ENCODE measurements at places on chromosomes 7 and 10.
A peak's percentile ranks its signal among the peaks of the same experiment; 100 is the strongest.

- no peak for DNase-seq
Measured at GRCh38 chr7:101241443-101242349, 3.2 kb downstream of the FIS1 start.

- peak; percentile 47 for DNase-seq
Measured at GRCh38 chr10:110556969-110557601, 10.4 kb upstream of the SMC3 start.

DNA sequence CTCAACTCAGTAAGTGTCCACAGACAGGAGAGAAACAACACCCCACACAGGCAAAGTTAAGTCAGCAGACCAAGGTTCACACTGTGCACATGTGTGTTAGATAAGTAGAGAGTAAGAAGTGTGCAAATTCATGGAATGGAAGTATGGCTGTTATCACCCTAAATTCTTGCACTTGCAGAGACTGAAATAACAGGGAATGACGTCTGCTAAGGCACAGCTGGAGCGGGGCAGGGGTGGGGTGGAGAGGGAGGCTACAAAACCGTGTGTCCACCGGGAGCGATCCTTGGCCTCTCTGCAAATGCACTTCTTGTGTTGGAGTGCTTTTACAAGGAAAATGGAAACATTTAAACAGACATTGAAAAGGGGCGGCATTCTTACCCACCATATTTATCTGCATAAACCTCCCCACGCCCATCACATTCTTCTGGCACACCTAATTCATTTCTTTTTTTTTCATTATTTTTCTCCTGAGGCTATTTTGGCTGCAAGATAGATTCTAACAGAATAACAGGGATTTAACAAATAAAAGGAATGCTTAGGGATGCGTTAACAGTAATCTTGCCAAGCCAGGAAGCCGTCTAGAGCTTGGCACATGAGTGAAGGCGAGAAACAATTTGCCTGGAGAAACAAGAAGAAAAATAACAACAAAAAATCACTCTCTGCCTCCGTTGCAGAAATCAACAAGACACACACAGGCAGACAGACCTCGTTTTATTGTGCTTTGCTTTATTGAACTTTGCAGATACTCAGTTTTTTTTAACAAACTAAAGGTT, 30.1 kb downstream of the TNS3 start:
- no peak for DNase-seq

- no peak for DNase-seq
Measured at GRCh38 chr10:121594076-121594475, 4.2 kb downstream of the FGFR2 start.

DNA sequence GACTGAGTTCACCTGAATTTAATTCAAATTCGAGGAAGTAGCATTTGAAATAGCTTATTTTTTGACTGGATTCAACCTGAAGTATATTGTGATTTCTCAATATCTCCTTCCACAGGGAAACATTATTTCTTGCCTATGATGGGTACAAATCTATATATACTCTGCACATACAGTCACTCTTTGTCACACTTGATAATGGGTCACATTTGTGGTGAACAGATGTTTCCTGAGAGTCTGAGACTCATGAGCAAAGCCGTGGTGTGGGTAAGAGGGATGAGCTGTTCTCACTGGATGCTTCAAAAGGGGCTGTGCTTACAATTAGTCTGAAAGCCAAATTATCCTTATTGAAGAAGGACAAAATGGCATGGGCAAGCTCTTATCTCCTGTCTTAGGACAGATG, 18.0 kb upstream of the TBXAS1 start:
- DNase-seq, result no peak

DNA sequence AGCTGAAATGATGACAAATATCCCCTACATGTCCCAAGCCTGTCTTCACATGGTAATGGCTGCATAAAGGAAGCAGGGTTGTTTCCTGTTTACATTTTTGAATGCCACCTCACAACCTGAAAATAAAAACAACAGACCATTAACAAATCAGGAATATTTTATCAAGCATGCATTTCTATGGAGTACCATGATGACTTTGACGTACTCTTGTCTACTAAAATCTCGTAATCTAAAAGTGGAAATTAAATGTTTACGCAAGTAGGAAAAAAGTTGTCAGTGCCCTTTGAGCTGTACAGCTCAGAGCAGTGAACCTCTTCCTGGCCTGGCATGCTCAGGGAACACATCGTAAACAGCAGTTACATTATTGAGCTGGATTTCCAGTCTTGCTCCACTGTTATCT, 194.1 kb downstream of the INHBA start:
- DNase-seq, result no peak

DNA sequence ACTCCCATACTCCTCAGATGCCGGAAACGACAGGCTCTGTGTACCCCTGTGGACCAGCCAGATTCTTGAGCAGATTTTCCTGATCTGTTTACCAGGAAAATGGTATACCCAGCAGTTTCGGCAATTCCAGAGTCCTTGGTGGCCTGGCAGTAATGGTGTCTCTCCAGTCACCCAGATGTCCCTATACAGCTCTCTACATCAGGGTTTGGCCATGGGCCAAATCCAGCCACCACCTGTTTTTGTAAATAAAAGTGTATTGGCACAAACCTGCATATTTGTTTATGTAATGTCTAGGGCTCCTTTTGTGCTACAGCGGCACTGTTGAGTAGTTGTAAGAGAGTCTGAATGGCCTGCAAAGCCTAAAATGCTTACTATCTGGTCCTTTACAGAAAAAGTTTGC, 491.3 kb downstream of the RPS24 start:
- DNase-seq, result no peak

DNA sequence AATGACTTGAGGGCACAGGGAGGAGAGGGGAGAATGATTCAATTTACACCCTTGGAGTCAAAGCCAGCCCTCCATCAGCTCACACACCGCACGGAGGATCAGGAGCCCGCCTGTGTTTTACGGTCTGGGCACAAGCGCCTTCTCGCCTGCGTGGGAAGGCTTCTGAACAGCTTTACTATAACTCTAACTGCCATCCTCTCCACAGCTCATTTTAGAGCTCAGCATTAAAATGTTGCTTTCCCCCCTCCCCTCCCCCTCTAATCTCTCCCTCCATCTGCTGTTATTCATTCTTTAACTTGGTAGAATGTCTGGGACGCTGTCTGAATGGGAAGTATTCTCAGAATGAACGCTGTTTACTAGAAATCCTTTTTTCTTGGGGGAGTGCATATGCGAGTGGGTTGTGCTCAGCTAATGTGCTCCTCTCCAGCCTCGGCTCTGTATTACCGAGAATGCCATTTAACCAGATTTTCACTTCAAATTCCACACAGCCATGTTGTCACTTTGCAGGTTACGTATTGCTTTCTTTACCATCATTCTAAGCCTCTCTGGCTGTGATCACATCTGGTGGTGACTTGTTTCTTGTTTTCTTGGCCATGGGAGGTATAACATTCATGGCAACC, 140.1 kb downstream of the GFRA1 start:
- DNase-seq, result no peak

DNA sequence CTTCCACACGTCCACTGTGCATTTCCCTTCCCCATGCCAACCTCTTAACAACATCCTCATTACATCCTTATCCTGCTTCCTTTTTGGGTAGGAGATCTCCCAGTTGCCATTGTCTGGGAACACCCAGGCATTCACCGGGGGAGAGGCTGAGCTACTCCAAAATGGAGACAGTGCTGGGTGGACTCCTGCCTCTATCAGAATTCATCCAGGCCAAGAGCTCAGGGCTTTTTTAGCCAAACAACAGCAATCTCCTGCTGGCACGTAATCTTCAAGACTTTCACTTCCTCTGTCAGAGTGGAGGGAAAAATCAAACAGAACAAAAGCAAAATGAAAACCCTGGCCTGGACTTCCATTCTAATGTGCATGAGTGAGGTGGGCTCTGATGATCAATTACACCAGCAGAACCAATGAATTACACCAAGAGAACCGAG, 245.0 kb downstream of the PRPF18 start:
- no peak for DNase-seq

- no peak for DNase-seq
Measured at GRCh38 chr10:131728286-131729228, 172.3 kb upstream of the PPP2R2D start.

- no peak for DNase-seq
Measured at GRCh38 chr10:114819322-114819721, 2.3 kb upstream of the FHIP2A start.

GRCh38 chr10:125222515-125223308, 62.3 kb upstream of the CTBP2 start:
- no peak for DNase-seq

GRCh38 chr7:55576753-55577152, 4.5 kb upstream of the VOPP1 start:
- DNase-seq, result no peak

- no peak for DNase-seq
Measured at GRCh38 chr10:121990015-121990677, 1.2 kb downstream of the TACC2 start.

- DNase-seq, result no peak
Measured at GRCh38 chr7:116530107-116530820, 5.4 kb downstream of the CAV1 start.

- DNase-seq, result no peak
Measured at GRCh38 chr7:74003621-74004020, 24.4 kb upstream of the ELN start.

DNA sequence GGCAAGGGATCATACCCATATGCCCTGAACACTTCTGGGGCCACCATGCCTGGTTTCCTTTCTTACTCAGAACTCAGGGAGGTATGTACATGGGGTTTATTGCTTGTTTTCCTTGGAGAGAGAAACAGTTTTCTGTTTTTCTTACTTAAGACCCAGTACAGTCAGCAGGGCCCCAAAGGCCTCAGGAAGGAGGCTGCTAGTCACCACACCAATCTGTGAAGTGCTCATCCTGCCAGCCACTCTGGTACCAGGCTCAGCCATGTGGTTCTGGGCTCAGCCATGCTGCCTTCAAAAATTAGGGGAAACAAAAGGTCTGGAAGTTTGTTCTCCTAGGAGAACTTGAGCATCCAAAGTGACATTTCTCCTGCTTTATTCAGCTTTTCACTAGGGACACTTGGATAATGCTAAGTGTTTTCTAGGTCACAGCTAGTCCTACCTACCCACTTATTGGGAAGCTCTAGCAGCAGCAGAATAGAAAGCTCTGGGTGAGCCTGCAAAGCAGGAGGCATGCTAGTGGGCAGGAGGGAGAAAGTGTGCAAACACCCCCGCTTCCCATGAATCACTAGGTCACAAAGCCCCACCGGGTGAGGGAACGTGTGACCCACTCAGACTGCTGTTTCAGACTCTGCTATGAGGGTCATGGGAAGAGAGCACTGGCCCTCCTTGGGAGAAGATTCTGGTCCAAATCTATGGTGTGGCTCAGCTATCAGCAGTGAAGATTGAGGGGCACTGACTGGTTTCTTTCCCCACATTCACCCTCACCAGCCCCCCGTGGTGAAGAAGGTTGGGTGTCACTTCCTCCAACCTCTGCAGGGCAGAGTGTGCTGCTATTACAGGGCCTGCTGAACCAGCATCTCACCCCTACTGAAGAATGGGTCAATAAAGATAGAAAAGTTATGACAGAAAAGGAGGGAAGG, 23.9 kb downstream of the NUDCD3 start:
- DNase-seq, result no peak

DNA sequence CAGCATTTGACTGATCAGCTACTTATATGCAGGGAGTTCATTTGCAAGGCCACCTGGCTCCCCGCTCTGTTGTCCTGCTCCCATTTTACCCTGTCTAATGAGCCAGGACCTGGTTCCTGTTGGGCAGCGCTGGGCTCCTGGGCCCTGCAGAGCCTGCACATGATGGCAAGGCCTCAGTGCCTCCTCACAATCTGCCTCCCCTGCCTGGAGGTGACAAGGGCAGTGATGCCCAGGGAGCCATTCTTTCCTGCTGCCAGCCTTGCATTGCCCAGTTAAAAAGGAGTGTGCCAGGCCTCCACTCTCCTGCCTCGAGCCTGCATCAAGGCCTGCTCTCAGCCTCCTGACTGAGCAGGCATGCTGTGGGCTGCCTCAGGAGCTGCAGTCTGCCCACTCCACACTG, 28.5 kb downstream of the CHAT start:
- DNase-seq, result no peak

GRCh38 chr10:119642556-119643111, 8.5 kb upstream of the BAG3 start:
- DNase-seq, result no peak

DNA sequence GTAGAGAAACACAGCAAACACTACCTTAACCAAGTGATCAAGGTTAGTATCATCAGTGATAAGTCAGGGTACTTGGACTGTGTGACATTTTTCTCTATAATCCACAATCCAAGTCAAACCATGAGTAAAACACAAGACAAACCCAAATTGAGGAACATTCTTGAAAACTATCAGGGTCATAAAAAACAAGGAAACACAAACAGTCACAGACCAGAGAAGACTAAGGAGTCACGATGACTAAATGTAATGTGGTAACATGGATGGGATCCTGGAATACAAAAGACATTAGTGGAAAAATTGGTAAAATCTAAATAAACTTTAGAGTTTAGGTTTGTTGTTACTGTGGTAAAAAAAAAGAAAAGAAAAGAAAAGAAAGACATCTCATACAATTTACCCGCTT, 103.8 kb downstream of the ARMH3 start:
- DNase-seq, result no peak

- DNase-seq, result no peak
Measured at GRCh38 chr10:13234172-13234571, at the start of gene UCMA. Gene UCMA, minus strand, starts transcription at chr10:13234374. Its CDS starts 116 bp downstream, at chr10:13234258.

DNA sequence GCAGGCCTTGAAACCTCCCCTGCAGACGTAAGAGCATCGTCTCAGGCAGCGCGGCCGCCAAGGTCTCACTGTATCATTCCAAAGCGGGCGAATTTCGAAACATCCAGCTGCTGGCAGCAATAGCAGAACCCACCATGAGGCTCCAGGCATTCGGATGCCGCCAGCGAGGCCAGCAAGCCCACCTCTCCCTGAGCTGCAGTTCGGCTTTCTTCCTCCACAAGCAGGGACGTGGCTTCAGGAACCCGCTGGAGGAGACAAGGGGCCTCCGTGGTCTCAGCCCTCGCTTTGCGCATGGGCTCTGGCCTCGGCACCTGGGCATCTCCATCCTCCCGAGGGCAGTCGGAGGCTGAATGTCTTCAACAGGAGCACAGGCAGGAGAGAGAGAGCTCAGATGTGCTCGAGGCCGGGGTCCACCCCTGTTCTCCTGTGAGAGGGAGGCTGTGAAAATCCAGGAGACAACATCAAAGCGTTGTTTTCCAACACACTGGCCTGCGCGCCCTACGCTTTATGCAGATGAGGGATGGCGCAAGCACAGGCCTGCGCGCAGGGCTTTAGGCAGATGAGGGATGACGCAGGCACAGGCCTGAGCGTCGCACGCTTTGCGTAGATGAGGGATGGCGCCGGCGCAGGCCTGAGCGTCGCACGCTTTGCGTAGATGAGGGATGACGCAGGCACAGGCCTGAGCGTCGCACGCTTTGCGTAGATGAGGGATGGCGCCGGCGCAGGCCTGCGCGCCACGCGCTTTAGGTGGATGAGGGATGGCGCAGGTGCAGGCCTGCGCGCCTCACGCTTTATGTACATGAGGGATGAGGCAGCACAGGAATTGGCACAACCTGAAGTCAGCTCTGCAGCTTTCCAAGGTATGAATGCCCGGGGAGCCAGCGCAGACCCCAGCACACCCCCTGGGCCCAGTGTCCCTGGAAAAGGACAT, 103.2 kb downstream of the WDR37 start:
- DNase-seq, result no peak

Measured in stimulated activated CD4-positive, alpha-beta T cell treated with anti-CD3 and anti-CD28 coated beads, Interleukin-15, amount 100 ng/mL, for 48 hours (primary cell).